ENCODE measurements at places on chromosomes 12 and 14. TPM values are rescaled to one million over a fixed set of nuclear protein-coding genes. Genes with fewer than 3 reads are reported as not detected.

The SLC25A29 gene
- total RNA-seq = 21.6 TPM

The ANG gene
- 2.5 TPM for total RNA-seq

The EIF2S3B gene
- 0.58 TPM for total RNA-seq

The NGB gene
- total RNA-seq = not detected

The SLC6A15 gene
- total RNA-seq = not detected

The PCNX1 gene
- 64.4 TPM for total RNA-seq

The CEBPE gene
- not detected for total RNA-seq

The GUCY2C gene
- not detected for total RNA-seq

The HEATR5A gene
- total RNA-seq = 18.7 TPM

The ERBB3 gene
- 1.8 TPM for total RNA-seq

The NEMP1 gene
- 66.1 TPM for total RNA-seq

The ATN1 gene
- total RNA-seq = 40.1 TPM

The CCDC196 gene
- total RNA-seq = not detected

The ST8SIA1 gene
- total RNA-seq = 4.6 TPM

The NANOG gene
- total RNA-seq = not detected

The HELB gene
- total RNA-seq = 34.6 TPM

The GLIPR1L2 gene
- total RNA-seq = not detected

The FOS gene
- total RNA-seq = 6.9 TPM

The LRTM2 gene
- not detected for total RNA-seq

The DTX1 gene
- total RNA-seq = 0.35 TPM

The LBHD2 gene
- total RNA-seq = not detected

The POTEM gene
- total RNA-seq = not detected

The RAD51AP1 gene
- total RNA-seq = 35.7 TPM

The GPATCH2L gene
- total RNA-seq = 56.4 TPM

All from activated CD8-positive, alpha-beta memory T cell treated with anti-CD3 and anti-CD28 coated beads, Interleukin-2, amount 10 ng/mL, durations not matched to agents 7 days and 5 days (primary cell).